ENCODE measurements at places on chromosomes 5 and 9.

GRCh38 chr9:98276907-98277469 is 21.5 kb upstream of the TBC1D2 start:
- DNase-seq = no peak

- no peak for DNase-seq
These were observed 64.2 kb upstream of the OLFM1 start for GRCh38 chr9:135023088-135023785.

- no peak for DNase-seq
These were observed 8.7 kb upstream of the INSYN2B start for GRCh38 chr5:169988947-169989346.

- no peak for DNase-seq
These were observed 16.3 kb downstream of the GABBR2 start for GRCh38 chr9:98692392-98692791.

GRCh38 chr5:56481428-56482357 is 248.6 kb upstream of the ANKRD55 start:
- no peak for DNase-seq

DNA sequence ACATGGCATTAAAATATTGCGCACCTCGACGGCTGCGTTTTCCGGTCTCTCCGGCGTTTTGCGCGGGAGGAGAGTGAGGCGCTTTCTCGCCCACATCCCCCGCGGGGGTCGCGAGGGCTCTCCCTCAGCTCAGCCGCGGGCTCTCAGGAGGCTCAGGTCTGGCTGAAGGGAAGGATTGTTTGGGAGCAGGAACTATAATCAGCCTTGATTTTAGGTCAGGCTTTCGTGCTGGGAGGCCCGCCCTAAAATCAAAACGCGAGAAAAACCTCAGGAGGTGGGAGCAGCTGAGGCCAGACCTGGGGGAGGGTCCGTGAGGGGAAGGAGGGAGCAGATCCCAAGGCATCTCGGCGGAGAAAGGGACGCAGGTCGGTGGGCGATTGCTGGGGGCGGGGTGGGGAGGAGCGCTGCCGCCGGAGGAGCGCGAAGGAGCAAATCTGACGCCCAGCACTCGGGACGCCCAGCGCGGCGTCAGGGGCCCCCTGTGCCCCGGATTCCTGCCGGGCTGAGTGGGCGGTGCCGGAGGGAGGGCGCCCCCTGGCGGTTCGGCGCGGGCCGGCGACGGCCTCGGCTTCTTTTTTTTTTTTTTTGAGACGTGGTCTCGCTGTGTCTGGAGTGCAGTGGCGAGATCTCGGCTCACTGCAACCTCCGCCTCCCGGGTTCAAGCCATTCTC is 18.7 kb upstream of the RNF130 start:
- peak; percentile 83 for DNase-seq

- DNase-seq = no peak
These were observed 156.4 kb upstream of the MAP3K1 start for GRCh38 chr5:56658972-56659371.

- DNase-seq = no peak
These were observed 123.7 kb downstream of the WNK2 start for GRCh38 chr9:93307468-93308157.

DNA sequence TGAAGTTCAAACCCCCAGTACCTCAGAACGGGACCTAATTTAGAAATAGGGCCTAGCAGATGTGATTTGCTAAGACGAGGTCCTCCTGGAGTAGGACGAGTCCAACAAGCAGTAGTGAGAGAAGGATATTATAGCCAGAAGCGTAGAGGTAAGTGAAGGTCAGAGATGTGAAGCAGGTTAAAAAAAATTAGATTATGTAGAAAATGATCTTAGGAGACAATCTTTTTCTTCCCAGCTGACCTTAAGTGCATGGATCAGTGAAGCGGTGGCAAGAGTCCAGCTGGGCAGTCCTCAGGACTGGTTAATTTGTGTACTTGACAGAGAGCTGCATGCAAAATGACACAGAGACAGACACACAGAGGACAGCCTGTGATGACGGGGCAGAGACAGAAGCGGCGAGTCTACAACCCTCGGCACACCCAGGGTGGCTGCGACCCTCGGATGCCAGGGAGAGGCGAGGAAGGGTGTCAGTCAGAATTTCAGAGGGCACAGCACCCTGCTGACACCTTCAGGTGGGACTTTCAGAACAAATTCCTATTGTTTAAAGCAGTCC is 131.4 kb upstream of the IRX4 start:
- DNase-seq = no peak

DNA sequence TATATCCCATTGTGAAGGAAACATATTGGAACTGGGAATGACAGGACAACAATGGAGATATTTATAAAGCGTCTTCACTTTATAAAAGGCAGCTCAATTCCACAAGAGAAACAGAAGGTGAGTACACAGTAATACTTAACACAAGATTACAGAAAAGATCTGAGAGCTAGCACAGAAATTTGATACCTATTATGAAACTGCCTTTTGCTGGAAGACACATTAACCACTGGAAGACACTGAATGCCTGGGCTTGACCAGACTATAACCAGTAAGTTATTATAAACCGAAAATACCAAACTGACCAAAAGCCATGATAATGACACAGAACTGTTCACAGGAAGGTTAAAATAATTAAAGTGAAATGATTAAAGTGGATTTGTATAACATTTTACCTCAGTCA is 195.4 kb downstream of the NR2F1-AS1 start:
- no peak for DNase-seq

DNA sequence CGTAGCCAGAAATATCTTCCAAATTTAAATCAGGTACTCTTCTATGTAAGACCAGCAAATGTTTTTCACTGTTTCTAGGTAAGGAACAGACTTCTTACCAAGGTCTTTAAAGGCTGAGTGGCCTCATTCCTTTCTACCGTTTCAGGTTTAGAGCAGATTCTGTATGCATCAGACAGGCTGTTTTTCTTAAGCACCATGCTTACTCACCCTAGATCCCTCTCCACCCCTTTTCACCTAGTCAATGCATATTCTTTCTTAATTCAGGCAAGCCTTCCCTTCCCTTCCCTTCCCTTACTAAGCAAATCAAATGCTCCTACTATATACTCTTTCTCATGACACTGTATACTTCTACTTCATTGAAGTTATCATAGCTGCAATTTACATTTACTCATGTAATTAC is 70.7 kb downstream of the RFX3 start:
- DNase-seq = no peak

DNA sequence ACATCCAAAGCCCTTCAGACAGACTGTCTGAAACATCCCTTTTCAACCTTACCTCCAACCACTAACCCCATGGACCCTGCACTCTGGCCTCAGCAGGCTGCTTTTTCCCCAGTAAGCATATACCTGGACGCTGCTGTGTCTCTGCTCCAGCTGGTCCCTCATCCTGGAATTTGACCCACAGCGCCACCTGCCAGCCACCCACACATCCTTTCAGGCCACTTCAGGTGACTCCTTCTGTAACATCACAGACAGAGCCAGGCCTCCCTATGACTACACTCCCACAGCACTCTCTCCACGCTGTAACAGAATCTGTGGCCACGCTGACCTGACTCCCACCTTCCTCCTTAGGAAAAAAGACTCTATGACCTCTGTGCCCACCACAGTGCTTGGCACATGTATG is 3.4 kb downstream of the MGAT1 start:
- DNase-seq = no peak

- DNase-seq = no peak
These were observed 59.7 kb downstream of the NIPBL start for GRCh38 chr5:36936309-36936708.

DNA sequence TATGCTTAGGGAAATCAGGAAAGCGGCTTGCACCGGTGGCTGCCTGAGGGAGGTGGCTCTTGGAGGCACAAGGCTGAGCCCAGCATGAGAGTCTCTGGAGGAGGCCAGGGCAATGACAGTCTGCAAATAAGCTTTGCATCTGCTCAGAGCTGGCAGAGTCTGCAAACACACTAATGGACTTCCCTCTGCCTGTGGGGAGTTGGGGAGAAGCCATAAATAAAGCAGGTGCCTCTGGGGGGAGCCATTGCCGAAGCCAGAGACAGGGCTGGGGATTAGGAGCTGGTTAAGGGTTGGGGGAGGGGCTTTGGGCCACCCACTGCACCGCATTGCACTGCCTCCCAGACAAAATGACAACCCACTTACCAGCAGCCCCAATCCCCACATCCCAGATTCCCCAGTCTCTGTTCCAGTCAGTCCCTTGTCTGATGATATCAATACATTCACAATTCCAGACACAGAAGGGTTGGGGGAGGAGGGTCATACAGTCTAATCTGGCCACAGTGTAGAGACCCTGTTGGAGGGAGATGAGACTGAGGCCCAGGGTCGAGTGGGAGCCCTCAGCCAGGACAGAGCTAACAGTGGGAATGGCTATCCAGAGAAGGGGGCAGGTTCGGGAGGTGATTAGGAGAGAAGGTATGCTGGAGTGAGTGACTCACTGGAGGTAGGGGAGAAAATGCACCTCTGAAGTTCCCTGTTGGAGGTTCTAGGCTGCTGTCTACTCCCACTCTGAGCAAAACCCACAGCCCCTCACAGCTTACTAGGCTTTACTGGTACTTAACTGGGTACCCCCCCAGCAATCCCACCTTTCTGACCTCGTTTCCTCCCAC is 53.7 kb downstream of the PAX5 start:
- no peak for DNase-seq

DNA sequence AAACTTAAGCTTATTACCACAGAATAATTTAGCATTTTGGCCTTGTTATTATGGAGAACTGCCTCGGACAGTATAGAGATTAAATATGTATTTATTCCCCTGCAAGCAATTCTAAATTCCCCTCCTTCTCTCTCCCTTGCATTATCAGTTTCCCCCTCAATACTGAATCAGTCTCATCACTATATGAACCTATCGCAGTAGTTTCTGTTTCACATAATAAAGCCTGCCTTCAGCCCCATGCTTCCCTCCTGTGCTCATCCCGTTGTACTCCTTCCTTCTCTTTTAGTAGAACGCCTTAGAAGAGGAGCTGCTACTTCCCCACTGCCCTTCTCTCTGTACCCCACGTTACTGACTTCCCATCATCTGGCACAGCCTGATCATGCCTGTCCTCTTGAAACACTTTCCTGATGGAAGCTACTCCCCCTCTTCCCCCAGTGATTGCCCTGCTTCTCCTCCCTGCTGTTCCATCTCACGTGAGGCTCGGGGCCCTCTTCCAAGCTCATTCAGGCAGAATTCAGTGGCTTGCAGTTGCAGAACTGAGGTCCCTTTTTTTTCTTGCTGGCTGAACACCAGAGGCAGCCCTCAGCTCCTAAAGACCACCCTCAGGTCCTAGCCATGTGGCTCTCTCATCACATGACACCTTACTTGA is 93.4 kb downstream of the PPIC start:
- no peak for DNase-seq

GRCh38 chr9:129875687-129876395 is 40.6 kb downstream of the USP20 start:
- DNase-seq = no peak

DNA sequence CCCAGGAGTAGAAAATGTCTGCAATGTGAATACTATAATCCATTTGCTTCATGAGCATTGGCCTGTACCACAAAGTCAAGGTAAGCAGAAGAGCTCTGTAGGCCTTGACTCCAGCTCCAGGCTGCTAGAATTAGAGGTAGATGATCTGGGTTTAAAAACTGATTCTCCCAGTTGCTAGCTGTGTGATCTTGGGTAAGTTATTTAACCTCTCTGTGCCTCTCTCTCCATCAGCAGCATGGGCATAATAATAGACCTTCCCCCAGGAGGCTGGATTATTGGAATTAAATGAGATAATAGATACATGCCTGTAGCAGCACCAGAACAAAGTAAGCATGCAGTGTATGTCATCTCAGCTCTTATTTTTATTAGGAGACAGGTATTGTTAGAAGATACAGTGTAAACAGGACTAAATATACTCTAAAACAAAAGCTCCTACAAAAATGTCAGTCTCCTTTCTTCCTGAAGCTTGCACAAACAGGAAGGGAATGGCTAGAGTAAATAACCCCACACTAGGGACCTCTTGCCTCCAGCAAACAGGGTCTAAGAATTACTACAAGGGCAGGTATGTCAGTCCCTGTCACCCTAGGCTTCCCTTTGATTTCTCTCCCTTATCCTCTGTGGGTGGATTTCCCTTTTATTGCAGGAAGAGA is 57.5 kb downstream of the PSAT1 start:
- no peak for DNase-seq

DNA sequence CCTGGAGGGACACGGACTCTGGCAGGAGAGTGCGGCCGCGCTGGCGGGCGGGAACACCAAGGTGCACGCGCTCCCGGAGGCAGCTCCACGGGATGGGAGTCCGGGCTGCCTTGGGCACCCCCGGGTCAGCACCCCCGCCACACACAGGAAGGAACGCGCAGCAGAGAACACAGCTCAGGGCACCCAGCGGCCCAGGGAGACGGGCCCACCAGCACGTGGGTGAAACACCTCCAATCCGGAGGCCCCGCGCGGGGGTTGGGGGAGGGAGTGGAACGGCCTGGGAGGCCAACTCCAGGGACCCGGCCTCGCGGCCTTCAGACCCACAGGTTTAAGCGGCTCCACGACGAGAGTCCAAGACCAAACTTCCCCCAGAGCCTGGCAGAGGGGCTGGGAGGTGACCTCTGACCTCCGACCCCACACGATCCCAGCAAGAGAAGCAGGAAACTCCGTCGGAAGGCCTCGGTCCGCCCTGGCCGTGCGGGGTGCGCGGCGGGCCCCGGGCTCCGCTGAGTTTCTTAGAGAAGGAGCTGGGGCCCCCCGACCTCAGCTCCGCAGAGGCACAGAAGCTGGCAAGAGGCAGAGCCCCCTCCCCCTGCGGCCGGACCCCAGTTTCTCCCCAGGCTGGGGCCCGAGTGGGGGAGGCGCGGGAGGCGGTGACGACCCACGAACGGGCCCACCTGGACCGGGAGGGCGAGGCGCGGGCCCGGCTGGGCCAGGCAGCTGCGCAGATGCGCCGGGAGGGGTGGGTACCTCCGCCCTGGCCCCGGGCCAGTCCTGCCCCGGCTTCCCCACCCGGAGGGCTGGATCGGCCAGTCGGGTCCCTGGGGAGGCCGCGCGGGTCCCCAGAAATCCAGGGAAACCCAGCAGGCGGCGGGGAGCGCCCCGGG is 851 bp downstream of the NACC2 start:
- DNase-seq = no peak

DNA sequence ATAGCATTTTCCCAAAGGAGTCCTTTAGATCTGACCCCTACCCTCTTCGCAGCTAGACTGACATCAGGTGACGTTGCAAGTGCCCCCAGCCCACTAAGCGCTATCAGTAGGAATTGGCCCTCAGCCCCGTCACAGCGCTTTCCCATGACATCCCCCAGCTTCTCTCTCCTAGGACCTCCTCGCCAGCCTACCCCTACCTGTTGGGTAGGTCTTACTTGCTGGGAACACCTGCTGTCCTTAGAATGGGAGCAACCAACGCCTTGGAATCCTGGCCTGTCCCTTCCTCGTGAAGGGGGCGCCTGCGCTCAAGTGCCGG is 584 bp upstream of the PIP5K1B start:
- DNase-seq = no peak
